Bronchial smooth muscle cell (primary cell): ENCODE measurements at places on chromosomes 12 and 14. TPM values are rescaled to one million over a fixed set of nuclear protein-coding genes. Genes with fewer than 3 reads are reported as not detected.

The TOMM20L gene
- not detected in 2 replicates for total RNA-seq

The IAPP gene
- not detected in 2 replicates for total RNA-seq

The FAM90A1 gene
- not detected in 2 replicates for total RNA-seq

The DCAF11 gene
- total RNA-seq, result 58.0 and 74.9 TPM in 2 replicates

The ANKRD33 gene
- 0.09 and 0.16 TPM in 2 replicates for total RNA-seq

The CD4 gene
- total RNA-seq, result 0.16 and 0.17 TPM in 2 replicates

The IFI27L2 gene
- total RNA-seq, result 345 and 419 TPM in 2 replicates

The GUCY2C gene
- under 0.01 TPM in 1 of 2 replicates, not detected in the other for total RNA-seq

The RGS6 gene
- not detected in 2 replicates for total RNA-seq

The RNASE7 gene
- not detected in 2 replicates for total RNA-seq

The RTN1 gene
- under 0.01 and 0.16 TPM in 2 replicates for total RNA-seq
